ENCODE measurements at places on chromosomes 13 and 19.

DNA sequence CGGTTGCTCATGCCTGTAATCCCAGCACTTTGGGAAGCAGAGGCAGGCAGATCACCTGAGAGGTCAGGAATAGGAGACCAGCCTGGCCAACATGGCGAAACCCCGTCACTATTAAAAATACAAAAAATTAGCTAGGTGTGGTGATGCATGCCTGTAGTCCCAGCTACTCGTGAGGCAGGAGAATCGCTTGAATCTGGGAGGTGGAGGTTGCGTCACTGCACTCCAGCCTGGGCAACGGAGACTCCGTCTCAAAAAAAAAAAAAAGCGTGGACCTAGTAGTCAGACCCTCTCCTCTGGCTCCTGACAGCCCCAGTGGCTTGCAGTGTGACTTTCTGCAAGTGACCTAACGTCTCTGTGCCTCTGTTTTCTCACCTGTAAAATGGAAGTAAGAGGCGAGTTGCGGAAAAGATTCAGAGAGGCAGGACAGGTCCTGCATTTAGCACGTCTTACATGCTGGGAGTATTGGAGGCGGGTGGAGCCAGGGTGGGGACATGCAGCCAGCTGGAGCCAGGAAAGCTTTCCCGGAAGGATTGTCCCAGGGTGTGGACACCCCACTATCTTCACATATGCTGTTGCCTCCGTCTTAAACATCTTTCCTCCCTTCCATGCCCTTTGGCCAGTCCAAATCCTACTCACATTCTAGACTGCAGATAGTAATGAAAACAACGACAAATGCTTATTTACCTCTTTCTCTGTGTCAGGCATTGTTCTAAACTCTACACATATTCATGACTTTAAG lies 2.9 kb downstream of the TUBB4A start:
- DNase-seq: no peak

GRCh38 chr19:32673573-32673972 lies 1.4 kb downstream of the ANKRD27 start:
- no peak for DNase-seq

DNA sequence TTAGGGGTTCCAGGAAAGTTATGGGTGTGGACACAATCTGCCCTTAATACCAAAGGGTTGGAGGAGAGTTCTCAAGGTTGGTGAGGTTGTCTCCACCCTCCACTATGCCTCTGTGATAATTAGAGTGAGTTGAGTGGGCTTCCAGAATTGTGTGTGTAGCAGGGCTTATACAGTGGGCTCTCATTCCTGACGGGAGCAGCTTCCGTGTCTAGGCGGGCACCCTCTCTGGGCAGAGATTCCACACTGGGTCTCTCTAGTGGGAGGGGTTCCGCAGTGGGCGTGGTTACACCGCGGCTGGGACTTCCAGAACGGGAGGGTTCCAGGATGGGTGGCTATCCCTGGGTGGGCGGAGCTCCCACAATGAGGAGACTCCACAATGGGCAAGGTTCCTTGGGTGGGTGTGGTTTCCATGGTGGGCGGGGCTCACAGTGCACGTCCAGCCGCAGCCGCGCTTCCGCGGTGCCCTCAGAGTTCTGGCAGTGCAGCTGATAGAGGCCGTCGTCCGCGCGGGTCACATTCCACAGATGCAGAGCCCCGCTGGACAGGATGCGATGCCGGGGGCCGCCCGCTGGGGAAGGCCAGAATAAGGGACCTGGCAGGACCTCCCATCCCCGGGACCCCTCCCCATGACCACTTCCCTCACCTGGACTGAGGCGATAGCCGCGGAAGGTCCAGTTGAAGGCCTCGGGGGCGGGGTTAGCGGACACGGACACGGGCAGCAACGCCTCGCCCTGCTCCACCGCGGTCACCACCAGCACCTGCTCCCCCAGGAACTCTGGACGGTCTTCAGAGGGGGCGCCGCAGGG lies 8.4 kb downstream of the NPHS1 start:
- no peak for DNase-seq

GRCh38 chr19:52993342-52994178 lies 20.2 kb upstream of the ERVV-1 start:
- peak; percentile 49 for DNase-seq

GRCh38 chr13:45974500-45974899 lies 78.0 kb downstream of the ZC3H13 start:
- no peak for DNase-seq

DNA sequence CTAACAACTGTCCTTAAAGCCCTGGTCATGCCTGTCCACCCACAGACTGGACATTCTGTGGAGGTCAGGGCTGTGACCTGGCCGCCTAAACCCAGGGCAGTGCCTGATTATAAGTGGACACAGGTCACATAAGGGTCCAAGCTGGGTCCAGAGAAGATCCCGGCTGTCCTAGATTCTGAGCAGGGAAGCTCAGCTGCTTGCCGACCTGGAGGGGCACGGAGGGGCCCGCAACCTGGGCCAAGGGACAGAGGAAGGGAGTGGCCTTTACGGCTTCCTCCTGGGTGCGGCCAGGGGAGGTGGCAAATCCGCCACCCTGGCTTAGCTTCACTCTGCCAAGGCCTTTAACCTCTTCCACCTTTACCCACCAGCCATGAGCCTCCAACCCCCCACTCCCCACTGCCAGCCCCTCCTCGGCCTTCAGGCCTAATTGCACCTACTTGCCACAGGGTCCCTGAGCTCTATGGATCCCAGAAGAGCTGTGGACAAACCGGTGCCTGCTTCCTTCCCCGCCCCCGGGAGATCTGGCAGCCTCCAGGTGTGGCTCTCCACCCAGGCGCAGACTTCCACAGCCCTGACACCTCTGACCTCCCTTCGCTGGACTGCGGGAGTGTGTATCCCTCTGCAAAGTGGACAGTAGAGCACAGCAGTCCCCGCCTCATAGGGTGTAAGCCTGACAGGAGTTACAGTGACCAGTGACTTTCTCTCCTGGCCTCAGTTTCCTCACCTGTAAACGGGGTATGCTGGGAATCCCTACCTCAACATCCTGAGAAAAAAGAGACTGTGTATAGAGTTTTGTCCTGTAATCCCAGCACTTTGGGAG lies 1.7 kb downstream of the CD320 start:
- no peak for DNase-seq

DNA sequence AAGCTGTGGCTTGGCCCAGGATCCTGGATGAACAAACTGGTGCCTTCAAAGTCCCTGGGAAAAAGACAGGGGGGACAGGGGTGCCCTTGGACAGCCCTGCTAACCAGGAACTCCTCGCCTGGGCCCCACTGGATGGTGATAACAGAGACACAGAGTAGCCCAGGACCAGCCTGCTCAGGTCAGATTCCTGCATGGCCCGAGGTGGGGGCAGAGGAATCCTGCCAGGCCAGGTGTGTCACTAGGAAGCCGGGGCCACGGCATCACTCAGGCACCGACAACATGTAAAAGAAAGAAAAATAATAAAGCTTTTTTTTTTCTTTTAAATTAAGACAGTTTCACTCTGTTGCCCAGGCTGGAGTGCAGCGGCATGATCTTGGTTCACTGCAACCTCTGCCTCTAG lies 5.6 kb upstream of the RPL18A start:
- no peak for DNase-seq

GRCh38 chr19:33159149-33159548 lies 27.2 kb downstream of the WDR88 start:
- DNase-seq: no peak

DNA sequence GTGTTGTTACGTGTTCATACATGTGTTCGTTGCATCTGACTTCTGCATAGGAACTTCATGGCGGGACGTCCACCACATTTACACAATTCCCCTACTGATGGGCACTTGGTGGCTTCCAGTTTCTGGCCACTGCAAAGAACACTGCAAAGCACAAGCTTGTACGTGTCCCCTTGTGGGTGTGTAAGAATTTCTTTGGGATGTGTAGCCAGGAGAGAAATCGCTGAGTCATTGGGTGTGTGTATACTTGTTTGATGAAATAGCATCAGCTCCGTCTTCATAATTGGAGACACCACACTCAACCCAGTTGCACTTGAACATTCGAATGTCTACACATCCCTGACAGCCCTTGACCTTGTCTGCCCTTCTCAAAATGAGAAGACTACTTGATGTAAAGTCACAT lies 19.2 kb downstream of the KLK5 start:
- DNase-seq: no peak

GRCh38 chr13:20127562-20128458 lies 33.0 kb downstream of the GJA3 start:
- no peak for DNase-seq

- DNase-seq: no peak
Measured at GRCh38 chr13:96179309-96179708, 89.4 kb downstream of the HS6ST3 start.

DNA sequence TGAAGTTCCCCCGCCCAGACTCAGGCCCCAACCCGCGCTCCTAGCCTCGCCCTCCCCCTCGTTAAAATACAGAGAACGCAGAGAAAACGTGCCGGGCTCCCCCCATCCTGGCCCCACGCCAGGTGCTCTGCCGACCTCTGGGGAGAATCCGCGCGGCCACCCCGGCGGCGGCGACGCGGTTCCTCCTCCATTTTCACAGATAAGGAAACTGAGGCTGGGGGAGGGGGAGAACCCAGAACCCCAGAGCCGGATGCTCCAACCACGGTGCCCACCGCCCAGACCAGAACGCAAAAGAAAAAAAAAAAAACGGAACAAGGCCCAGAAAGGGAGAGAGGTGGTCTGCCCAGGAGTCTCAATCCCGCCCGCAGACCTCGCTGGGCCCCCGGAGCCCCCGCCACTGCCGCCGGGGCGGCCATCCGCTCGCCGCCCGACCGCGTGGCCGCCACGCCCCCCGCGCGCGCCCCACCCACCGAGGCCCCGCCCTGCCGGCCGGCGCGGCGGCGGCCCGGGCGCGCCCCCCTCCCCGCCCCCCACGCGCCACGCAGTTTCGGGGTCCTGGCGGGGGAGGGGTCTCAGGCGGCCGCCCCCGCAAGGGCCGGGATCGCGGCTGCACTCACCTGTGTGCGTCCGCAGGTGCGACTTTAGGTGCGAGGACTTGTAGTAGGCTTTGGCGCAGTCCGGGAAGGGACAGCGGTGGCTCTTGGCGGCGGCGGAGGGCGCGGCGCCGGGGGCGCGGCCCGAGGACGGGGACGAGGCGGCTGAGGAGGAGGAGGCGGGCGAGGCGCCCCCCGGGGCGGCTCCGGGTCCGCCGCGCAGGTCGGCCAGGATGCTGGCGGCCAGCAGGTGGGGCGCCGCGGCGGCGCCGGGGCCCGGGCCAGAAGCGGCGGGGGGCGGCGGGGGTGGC lies 703 bp downstream of the KLF16 start:
- DNase-seq: no peak

DNA sequence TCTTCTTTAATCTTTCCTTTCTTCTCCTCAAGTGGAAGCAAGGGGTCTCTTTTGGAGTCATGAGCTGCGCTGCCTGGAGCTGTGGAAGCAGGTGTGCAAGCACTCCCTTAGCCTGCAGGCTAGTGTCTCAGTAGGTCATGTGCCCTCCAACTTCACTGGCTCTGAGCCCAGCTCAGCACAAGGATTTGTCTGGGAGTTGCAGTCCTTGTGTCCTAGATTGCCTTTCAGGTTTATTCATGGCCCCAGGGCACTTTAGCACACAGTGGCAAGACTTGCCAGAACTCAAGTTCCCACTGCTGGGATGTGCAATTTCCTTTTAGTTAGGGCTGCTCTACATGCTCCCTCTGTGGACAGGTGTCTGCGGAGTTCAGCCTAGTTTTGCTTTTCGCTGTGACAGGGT lies 211.7 kb downstream of the LIG4 start:
- DNase-seq: no peak

DNA sequence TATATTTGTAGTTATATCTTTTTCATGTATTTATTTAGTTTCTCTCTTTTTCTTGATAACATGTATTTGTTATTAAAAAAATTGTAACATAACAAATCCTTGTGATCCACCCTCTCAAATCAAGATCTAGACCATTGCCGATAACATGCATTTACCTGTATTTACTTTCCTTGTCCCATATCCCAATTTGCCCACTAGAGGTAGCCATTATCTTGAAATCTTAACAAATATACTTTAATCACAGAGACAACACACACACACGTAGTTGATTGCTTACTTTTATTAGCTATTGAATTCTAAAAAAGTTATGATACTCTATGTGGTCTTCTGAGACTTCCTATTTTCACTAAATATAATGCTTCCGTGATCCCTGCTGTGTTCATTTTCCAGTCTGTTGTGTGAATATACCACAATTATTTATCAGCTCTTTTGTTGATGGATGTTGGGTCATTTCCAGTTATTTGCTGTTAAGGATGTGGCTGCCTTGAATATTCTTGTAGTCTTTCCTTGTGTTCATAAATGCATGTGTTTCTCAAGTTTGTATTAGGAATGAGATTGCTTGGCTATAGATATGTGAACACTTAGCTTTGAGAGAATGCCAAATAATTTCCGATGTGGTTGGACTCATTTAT lies 31.3 kb upstream of the ZMYM2 start:
- DNase-seq: no peak

DNA sequence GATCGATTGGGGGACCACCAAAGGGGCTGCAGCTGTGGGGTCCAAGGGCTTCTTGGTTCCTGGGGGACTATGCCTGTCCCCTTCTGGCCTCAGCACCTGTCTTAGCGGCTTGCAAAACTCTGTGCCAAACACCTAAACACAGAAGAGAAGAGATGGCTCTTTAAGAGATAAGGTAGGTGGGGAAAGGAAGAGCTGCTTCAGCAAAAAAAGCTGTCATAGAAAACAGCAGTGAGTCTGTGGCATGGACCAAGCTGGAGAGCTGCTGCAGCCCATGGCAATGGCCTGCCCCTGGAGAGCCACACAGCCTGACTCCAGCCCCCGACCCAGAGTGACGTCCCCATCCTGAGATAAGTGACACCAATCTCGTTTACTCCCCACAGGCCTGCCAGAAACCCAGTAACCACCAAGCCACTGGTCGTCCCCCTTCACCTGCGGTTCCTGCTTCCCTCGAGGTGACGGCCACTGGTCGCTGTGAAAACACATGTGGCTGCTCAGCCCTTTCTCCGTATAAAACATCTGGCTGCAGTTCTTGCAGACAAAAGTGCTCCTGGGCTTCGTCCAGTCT lies 25.0 kb upstream of the NAPA start:
- no peak for DNase-seq

DNA sequence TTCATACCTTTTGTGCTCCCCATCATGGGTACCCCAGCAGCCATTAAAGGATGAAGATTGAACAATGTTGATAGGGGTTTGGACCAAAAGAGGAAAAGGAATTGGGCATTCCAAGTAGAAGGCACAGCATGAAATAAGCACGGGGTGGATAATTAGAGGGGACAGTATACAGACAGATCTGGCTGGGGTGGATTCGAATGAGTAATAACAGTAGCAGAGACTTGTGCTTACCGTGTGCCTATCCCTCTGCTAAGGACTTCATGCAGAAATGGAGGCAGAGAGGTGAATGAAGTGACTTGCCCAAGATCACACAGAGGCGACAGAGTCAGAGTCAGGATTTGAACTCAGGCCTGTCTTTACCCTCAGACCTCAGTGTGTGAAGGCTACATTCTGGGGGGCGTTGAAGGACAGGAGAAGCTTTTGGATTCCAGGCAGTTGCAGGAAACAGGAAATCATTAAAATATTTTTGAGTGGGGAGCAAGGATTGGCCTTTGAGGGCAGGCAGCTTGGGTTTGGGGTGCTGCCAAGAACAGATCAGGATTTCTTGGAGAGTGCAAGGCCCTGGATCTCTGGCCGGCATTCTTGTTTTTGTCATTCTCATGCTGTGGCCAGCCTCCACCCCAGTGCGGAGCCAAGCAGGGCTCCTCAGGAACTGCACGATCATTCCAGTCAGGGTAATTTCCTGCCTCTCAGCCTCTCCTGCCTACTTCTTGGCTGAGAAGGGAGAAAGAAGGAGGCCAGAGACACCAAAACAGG lies 18.7 kb downstream of the PAF1 start:
- DNase-seq: no peak

- no peak for DNase-seq
Measured at GRCh38 chr13:23321535-23322241, 111.8 kb downstream of the SACS start.
